Urothelium cell line (cell line): ENCODE measurements at places on chromosomes 11 and 22.
A peak's percentile ranks its signal among the peaks of the same experiment; 100 is the strongest.

GRCh38 chr22:46081831-46082210 is 68.5 kb upstream of the PPARA start:
- DNase-seq = no peak

GRCh38 chr11:66567787-66568123 is 651 bp downstream of the CTSF start:
- DNase-seq = no peak

- DNase-seq = no peak
Measured at GRCh38 chr11:67367761-67368227, 5.6 kb downstream of the CLCF1 start.

DNA sequence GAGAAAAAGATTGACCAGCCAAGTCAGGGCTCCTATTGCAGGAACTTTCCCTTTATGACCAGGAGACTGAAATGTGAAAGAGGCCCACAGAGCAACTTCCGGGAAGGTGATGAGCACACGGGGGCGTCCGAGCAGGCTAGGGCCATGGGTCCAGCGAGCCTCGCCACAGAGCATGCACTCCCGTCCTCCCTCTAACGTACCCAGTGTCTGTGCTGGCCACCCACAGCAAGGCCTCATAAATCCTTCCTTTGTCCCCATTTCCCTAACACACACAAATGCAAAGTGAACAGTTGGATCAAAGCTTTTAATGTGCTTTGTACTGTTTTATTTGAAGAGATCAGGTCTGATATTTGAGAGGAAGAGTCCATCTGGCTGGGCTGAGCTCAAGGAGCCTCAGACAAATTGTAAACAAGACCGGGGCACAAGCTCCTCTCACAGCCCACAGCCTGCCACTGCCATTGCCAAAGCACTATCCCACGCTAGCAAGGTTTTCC is 44.3 kb downstream of the BLID start:
- DNase-seq = no peak

DNA sequence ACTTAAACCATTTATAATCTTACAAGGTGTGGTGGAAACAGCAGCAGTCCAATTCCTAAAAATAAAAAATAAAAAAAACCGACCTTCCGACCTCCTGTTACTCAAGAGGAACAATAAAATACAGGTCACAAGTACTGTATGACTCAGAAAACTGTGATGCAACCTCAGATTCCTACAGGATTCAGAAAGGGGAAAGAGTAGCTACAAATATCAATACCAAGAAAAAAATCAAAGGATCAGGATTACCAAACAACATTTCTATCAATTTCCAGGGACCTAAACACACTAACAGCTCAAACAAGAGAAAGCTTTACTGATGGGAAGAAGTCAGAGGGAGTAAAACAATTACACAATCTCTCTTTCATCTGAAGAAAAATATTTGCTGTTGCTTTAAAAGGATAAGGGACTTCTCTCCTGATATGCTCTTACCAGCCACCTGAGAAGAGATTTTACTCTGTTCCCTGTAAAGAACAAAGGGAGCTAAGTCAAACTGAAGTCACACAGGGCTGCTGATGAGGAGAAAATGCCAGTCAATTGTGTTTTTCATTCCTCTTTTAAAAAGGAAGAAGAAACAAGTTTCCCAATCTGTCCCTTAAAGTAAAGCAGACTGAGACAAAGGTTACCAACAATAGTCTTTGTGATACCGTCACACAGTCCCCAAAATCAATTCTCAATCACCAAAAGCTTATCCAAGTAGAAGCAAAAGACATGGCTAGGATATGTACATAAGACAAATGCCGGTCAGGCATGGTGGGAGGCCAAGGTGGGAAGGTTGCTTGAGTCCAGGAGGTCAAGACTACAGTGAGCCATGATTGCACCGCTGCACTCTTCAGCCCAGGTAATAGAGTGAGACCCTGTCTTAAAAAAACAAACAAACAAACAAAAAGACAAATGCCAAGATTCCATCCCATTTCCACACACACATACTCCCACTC is 39.3 kb downstream of the AMBRA1 start:
- peak; percentile 60 for DNase-seq

- DNase-seq = peak; percentile 38
Measured at GRCh38 chr11:73652856-73653559, 6.6 kb downstream of the PLEKHB1 start.

GRCh38 chr11:9633679-9634078 is 30.2 kb upstream of the SWAP70 start:
- DNase-seq = no peak

- DNase-seq = no peak
Measured at GRCh38 chr22:23526596-23527316, 53.3 kb downstream of the IGLL1 start.

DNA sequence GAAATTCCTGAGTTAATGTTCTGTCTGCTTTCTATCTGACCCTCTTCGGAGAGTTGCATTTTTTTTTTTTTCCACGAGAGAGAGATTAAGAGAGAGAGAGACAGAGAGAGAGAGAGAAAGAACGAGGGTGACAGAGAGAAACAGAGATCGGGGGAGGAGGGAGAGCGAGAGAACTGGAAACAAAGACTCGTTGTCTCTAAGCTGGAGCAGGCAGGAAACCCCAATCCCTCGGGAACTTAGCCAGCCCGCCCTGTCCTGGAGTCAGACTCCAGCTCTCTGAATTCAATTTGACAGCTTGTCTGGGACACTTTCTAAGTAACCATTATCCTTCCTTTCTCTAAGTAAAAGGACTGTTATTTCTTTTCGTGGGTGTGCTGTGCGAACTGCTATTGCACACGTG is 76.9 kb downstream of the KCNJ1 start:
- peak; percentile 83 for DNase-seq

DNA sequence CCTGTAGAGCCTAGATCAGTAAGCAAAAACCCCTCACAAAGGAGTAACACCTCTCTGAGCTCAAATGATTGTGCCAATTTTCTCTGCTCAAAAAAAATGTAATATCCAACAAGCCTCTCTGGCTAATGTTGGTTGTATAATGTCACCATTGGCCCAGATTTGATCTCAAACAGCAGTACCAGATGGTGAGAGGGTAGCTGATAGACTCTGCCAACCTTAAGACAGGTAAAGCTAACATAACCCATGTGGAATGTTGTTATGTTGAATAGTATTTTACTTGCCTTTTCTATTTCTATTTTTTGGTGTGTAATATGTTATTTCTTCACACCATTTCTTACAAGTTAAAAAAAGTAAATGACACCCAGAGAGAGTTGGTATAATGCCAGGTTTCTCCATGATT is 166.7 kb upstream of the GUCY1A2 start:
- no peak for DNase-seq

DNA sequence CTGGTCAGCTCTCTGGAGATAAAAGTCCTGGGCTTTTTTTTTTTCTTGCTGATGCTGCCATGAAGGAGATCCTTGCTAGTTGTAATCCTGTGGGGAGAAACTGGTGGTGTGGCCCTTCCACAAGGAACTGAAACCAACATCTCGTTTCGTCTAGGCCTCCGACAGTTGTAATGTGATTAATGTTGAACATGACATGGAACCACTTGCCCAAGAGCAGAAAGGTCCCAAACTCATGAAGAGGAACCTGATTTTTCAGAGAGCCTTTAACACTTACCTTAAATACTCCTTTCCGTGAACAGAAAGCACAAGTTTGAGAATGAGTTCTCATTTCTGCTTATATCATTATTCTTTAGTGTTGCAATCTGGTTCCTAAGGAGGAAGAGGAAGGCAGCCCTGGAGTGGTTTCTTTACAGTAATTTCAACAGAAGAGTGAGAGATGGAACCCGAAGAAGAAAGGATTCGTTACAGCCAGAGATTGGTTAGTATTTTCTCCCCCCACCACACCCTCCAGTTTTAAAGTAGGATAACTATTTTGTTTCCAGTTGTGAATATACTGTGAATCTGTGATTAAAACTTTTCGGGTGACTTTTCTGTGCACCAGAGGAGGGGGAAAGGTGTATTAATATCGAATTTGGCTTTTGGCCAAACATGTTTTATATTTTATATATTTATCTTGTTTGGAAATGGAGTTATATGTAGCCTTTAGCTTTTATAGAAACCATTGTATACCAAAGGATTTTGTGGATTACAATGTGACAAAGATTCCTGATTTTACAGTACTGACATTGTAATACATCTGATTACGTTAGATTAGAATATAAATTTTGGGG is 2.0 kb downstream of the KDM2A start:
- DNase-seq = no peak
